ENCODE measurements at places on chromosomes 12 and 14.

GRCh38 chr14:61661471-61662400 is 33.6 kb upstream of the HIF1A start:
- no peaks in the 10 kb centered on the region for H3K27me3 ChIP-seq
- peak overlapping the region; percentile 23 for H3K27ac ChIP-seq
- H3K4me1 ChIP-seq, result no peaks in the 10 kb centered on the region
- H3K36me3 ChIP-seq, result no peaks in the 10 kb centered on the region

GRCh38 chr14:63499701-63500250 is 43.4 kb downstream of the PPP2R5E start:
- no peak overlapping the region for H3K4me3 ChIP-seq
- H3K27me3 ChIP-seq, result no peaks in the 10 kb centered on the region
- H3K36me3 ChIP-seq, result no peaks in the 10 kb centered on the region
- DNase-seq, result peak; percentile 69
- H3K27ac ChIP-seq, result no peak overlapping the region

DNA sequence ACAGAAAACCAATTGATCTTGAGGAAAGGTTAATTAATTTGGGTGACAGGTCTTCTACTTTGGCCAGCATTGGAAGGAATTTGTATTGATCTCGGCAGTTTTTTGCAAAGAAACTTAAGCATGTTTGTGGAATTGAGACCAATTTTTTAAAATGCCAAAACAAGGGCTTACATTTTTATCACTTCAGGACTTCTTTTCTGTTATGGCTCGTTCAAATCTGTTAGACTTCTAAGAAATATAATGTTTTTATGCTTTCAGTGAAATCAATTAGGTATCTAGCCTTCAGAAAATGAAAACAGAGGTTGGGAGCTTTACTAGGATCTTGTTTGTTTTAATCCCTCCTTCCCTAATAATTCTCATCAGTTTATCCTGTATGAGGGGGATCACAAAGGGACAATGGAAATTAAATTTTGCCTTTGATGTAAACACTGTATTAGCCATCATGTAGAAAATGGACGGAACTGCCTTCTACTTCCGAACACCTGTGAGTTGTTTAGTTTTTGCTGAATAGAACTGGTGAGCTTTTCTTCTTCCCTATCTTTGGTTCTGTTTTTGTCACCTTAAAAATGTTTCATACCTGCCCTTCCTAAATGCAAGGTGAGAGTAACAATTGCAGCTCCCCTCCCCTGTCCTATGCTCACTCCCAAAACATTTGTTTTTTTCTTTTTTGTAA is 7.8 kb downstream of the FOXA1 start:
- peaks cover 26% of the 10 kb centered on the region for H3K4me1 ChIP-seq
- H3K36me3 ChIP-seq, result no peaks in the 10 kb centered on the region
- H3K27me3 ChIP-seq, result peaks cover 69% of the 10 kb centered on the region
- no peak overlapping the region for H3K27ac ChIP-seq

DNA sequence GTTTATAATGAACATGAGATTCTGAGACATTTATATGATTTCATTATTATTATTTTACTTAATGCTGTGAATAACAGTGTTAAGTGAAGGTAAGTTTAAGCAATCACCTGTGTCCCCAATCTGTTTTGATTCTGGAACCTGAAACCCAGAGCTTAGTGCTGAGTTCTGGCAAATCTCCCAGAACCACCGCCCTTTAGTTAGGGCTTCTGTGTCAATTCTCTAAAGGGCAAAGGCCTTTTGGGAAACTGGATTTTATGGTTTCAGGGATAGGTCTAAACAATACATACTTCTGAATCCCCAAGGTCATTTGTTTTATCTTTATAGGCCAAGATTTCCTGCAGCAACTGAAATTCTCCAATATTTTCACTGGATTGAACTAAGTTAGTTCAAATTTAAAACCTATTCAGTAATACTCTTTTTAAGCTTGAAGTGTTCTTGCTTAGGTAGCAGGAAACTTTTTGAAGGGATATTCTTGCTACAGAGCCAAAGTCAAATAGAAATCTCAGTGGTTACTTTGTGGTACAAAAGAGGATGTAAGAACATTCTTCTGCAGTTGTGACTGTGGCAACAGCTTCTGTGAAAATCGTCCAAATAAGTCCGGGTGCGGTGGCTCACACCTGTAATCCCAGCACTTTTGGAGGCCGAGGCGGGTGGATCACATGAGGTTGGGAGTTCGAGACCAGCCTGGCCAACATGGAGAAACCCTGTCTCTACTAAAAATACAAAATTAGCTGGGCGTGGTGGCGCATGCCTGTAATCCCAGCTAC is 10.0 kb upstream of the PKP2 start:
- no peaks in the 10 kb centered on the region for H3K27me3 ChIP-seq
- H3K36me3 ChIP-seq, result no peaks in the 10 kb centered on the region
- H3K4me3 ChIP-seq, result no peak overlapping the region
- DNase-seq, result no peak

DNA sequence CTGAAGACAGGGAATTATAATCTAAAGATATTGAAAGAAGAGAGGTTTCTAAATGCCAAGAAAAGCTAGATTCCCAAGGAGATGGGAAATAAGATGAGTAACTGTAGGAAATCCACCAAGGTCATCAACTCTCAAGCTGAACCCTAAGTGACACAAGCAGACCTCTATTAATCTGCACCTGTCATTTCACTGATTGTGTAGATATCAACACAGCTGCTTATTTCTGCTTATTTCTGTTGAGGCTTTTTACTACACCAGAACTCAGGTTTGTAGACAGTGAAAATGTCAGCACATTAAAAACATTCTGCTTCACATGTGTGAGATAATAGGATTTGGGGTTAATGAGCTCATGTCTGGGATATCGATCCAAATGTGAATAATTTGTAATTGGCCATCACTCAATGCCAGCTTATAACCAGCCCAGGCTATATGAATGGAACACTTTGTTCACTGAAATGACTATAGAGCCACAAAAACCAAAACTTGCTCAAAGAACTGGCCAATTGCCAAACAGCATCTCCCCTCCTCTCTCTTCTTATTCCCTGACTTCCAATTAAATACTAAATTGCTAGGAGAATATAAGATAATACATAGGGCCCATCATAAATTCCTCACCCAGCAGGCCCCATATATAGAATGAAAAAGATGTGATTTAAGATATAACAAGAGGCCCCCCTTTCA is 188.7 kb upstream of the ARID2 start:
- no peak for DNase-seq
- no peaks in the 10 kb centered on the region for H3K36me3 ChIP-seq
- H3K4me3 ChIP-seq, result no peak overlapping the region
- no peaks in the 10 kb centered on the region for H3K27me3 ChIP-seq

DNA sequence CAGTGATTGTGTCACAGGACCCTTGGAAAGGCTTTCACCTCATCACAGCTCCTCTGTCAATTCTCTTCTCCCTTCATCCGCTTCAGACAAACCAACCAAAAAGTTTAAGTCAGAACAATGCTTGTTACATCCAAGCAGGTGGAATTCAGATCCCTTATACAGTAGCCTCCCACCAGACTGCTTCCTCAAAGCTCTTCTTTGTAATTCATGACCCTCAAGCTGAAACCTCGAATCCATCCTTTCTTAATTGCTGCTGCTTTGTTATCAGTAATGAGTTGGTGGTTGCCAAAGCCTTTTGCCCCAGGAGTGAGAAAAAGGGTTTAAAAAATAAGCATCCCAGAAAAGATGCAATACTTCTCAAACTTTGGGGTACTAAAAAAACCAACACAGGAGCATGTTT is 9.5 kb downstream of the BEST3 start:
- no peaks in the 10 kb centered on the region for H3K27me3 ChIP-seq
- H3K27ac ChIP-seq, result peak overlapping the region; percentile 57
- no peaks in the 10 kb centered on the region for H3K36me3 ChIP-seq

GRCh38 chr14:73489481-73490175 is 1.1 kb upstream of the RIOX1 start:
- H3K36me3 ChIP-seq, result no peaks in the 10 kb centered on the region
- H3K4me1 ChIP-seq, result peaks cover 10% of the 10 kb centered on the region
- H3K27ac ChIP-seq, result no peak overlapping the region
- H3K27me3 ChIP-seq, result no peaks in the 10 kb centered on the region
- H3K4me3 ChIP-seq, result no peak overlapping the region

Measured in trophoblast cell (in vitro differentiated cells and primary cell).